ENCODE measurements at places on chromosomes 5 and 9. TPM values are rescaled to one million over a fixed set of nuclear protein-coding genes. Genes with fewer than 3 reads are reported as not detected.

NR2F1-AS1 gene
- polyA plus RNA-seq = 59.6 TPM

SPINK4 gene
- polyA plus RNA-seq = not detected

PCDHB5 gene
- 9.0 TPM for polyA plus RNA-seq

INSL4 gene
- not detected for polyA plus RNA-seq

C9orf153 gene
- polyA plus RNA-seq = 0.06 TPM

GARNL3 gene
- polyA plus RNA-seq = 16.1 TPM

DNA sequence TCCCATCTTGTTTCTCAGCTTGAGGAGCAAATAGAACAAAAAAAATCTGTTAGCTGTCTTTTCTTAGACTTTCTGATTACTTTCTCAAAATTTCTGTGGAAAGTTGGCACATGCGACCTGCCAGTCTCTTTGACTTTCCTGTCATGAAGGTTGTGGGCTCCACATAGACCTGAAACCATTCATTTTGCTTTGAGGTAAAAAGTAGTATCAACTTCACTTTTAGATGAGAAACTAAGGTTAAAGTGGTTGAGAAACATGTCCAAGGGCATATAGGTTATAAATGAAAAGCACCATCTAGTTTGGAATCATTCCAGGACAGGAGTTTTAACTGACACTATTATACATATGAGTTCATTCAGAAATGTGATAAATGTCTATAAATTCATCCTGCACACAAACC is 42.7 kb downstream of the ST8SIA4 start:
- no peak for DNase-seq

DNA sequence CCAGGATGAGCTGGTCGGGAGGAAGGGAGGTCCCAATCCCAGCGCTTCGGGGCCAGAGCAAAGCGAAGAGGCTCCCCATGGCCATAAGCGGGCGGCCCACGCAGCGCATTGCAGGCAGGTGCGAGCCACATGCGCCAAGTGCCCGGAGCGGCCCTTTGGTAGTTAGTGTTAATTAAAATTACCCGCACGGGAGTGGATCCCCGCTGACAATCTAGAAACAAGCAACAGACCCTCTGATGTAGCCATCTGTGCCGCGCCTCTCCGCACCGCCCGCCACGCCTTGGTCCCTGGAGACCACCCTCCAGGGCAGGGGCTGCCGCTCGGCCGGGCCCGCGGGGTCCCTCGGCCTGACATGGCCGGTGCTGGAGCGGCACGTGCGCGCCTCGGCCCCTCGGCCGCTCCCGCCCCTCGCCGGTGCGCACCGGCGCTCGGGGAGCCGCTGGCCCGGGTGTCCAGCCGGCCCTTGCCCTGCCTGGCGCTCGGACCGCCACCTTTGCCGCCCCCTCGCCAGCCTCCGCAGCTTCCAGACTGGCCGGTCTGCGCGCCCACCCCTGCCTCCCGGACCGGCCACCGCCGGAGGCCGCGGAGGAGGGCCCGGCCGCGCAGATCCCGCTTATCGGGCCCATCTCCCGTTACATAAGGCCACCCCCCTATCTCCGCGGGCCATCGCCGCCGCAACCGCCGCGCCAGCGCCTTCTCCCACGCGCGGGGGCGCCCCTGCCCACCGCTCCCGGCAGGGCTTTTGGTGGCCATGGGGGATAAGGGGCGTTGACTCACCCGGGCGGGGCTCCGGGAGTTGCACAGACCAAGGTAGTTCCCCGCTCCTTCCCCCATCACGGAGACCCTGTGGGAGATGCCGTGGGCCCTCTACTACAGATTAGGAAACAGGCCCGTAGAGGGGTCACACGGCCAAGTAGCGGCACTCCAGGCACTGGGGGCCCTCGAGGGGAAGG is 1.9 kb upstream of the IL13 start:
- DNase-seq = no peak

DNA sequence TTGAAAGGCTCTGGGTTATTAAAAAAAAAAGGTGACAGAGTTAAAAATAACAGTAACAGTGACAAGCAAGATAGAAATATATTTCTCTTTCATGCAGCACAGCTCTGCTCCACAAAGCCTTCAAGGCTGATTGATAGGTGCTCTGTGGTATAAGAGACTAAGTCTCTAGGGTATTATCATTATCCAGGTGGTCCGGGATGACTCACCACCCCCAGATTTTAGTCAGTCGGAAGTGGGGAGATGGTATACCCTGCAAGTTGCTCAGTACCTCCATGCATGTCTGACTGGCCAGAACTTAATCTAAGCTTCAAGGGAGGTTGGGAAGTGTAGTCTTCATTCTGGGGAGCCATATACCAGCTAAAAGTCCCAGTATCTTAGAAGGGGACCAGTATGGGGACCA is 76.1 kb downstream of the SLC1A3 start:
- no peak for DNase-seq

GRCh38 chr5:645421-645820 is 33.3 kb downstream of the CEP72 start:
- DNase-seq = no peak

- DNase-seq = no peak
Measured at GRCh38 chr5:116583862-116584222, 9.2 kb upstream of the SEMA6A start.

DNA sequence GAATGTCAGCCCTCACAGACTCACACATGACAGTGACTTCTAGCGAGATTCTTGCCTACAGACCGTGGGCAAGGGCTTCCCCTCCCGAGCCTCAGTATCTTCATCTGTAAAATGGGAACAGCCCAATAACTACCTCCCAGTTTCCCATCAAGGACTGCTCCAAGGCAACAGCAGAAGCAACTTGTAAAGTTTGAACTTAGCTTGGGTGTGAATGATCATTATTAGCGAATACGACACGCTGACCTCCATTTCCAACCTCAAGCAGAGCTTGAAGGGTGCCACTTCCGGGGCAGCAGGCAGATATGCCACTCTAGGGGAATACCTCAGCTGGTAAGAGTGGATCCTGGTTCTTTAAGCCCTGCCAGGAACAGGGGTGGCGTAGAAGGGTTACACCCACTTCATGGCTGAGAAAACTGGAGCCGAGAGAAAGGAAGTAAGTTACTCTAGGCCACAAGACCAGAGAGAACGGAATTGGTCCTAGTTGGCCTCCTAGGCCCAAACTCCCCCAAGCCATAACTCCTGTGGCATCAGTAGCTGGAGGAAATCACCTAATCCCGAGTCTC is 2.0 kb downstream of the RNF44 start:
- DNase-seq = no peak

DNA sequence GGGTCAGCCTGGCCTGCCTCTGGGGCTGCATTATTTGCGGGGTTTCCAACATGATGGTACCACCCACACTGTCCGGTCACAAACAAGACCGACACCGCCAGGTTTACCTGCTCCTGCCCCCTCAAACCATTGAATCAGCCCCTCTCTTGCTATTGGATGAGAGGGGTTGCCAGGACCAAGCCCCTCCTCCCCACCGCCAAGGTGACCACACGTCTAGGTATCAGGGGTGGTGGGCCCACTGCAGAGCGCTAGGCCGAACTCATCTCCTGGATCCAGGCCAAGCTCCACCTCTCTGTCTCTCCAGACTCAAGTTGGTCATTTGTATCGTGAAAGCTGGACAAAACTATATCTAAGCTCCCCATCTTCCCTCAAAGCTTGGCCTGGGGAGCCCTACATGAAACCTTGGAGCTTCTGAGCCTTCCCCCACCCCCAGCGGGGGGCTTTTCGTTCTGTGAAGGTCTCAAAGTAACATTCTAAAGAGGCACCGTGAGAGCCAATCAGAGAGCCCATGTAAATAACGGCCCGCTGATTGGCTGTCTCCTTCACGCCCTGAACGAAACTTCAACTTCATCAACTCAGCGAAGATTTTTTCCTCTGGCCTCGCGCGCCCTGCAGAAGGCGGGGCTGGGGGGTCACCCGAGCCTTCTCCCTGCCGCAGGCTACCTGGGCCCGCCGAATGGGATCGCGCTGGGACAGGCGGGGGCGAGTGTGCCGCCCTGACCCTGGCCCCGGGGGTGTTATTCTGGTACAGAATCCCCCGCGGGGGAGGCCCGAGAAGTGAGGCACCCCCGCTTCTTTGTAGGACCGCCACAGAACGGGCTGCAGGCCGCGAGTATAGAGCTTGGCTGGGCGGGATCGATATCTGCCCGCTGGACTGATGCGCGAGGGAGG is 49.6 kb upstream of the PSD2 start:
- DNase-seq = no peak

DNA sequence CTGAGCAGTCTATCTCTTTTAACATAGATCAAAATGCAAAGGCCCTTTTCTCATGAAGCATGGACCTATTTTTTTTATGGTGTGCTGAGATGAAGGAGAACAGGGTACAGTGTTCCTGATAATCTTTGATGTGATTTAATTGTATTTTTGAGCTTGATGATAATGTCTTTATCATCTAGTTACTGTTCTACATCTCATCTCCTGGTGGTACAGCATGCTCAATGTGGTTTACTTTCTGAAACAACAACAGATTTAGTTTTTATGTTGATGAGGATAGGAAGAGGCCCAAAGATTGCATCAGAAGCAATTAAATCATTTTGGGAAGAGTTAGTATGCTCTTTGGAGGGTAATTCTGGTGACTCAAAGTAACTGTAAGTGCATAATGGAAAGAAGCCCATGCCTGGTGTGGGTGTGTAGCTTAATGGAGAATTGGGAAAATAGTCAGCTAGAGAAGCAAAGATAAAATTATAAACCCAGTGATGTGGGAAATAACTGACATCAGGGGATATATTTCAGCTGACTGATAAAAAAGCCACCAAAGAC is 123.0 kb upstream of the KCNN2 start:
- no peak for DNase-seq

DNA sequence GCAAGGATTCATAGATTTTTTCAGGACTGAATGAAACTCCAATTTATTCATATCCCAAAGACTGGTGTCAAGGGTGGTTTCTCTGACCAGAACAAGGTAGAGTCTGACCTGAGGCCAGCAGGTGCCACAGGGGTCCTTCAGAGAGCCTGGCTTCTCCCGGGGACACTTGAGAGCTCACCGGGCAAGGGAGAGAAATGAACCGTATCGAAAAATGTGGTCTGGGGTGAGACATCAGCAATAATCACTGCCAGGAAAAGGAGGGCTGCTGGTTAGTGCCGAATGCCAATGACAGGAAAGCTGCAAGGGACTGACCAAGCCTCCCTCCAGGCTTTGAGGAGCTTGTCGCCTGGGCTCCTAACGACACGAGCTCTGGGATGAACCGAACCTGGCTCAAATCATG is 142.7 kb downstream of the TTLL11 start:
- no peak for DNase-seq

GRCh38 chr5:8905021-8905420 is 640.9 kb downstream of the SEMA5A start:
- DNase-seq = peak; percentile 13

DNA sequence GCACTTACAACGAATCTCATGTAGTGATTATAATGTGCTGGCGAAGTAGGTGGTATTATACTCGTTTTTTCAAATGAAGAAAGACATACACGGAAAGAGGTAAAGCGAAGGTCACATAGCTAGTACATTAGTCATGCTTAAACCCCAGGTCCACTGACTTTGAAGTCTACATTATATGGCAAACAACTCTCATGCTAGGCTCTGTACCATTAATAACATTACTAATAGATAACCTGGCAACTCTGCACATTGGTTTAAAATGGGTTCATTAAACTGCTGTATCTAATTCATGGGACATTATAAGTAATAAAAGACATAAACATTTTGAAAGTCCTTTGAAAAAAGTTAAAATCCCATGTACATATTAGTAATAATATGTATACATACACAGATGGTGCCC is 21.2 kb downstream of the FYB1 start:
- no peak for DNase-seq

- no peak for DNase-seq
Measured at GRCh38 chr5:16558984-16559629, 57.7 kb downstream of the RETREG1 start.

DNA sequence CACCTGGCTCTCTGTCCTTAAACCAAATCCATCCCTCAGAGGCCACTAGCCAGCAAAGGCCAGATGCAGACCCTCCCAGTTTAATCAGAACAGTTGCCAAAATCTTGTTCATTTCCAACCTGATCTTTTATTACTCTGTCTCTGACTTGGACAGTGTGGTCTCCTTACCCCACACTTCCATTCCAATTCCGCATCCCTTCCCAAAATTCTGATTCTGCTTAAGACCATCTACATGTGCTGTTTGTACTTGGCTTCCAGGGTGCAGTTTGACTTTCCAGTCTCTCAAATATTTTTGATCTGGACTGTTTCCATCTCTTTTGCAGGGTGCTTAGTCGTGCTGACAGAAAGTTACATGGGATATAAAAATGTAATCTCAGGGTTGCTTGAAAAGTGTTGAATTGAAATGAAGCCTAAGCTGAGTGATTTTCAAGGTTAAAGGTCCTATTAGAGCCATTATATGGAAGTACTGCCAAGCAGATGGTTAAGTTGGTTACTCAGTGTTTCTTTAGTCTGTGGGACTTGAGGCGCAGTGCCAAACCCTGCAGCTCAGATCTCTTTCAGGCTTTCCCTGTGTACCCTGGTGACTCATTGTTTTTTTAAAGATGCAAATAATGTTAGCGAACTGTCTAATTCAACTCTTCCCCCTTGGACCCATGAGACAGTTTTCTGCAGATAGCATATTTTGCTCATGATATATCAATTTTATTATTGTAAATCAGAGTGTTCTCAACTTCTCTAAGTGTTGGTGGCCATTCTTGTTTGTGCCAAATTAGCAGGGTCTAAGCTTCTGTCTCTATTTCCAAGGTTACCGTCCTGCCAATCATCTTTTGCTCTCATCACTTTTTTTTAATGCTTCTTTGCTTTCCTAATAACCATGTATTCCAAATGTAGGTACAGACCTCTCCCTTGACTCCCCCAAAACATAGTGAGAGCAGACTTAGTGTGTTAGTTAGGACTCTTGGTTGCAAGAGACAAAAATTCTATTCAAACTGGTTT is 18.2 kb upstream of the DCP2 start:
- DNase-seq = no peak

DNA sequence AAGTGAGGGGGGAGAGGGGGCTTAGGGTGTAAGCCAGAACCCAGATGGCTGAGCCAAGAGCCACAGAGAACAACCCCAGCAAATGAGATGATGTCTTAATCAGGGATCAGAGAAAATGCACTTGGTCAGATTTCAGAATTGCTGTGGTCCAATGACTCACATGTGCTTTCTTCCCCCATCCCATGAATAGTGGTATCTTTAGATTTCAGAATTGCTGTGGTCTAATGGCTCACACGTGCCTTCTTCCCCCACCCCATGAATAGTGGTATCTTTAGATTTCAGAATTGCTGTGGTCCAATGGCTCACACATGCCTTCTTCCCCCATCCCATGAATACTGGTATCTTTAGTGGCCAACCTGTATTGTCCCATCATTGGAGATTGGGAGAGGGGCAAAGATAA is 59.9 kb downstream of the IRX2 start:
- no peak for DNase-seq

DNA sequence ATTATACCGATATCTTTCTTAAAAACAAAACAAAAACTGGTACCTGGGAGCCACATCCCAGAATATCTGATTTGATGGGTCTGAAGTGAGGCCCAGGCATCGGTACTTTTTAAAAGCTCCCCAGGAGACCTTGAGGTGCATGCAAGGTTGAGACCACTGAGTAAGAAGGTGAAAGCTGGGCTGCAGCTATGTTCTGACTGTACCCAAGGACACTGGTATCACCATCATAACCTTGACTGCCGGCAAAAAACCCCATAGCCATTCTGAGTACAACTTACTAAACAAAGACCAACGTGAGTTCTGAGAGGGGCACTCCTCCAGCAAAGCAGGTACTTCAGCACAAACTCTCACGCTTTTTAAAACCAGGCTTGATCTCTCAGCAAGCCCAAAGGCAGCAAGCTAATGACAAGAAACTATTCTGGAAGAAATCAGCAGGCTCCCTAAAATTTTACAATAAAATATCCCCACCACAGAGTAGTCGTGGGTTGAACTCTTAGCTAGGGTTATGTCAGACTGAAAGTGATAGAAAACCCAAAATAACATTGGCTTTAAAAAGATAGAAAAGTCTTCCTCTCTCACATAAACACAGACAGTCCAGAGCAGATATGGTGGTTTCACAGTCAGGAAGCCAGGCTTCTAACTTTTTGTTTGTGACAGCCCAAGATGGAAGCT is 263.9 kb downstream of the SAXO1 start:
- DNase-seq = no peak

All from renal cortex interstitium (tissue), 15 donors.